HT1080 (cell line): ENCODE measurements at places on chromosomes 7 and 10. TPM values are rescaled to one million over a fixed set of nuclear protein-coding genes. Genes with fewer than 3 reads are reported as not detected.

POLR2J2 gene
- total RNA-seq, result 1.5 and 1.6 TPM in 2 replicates

DNA sequence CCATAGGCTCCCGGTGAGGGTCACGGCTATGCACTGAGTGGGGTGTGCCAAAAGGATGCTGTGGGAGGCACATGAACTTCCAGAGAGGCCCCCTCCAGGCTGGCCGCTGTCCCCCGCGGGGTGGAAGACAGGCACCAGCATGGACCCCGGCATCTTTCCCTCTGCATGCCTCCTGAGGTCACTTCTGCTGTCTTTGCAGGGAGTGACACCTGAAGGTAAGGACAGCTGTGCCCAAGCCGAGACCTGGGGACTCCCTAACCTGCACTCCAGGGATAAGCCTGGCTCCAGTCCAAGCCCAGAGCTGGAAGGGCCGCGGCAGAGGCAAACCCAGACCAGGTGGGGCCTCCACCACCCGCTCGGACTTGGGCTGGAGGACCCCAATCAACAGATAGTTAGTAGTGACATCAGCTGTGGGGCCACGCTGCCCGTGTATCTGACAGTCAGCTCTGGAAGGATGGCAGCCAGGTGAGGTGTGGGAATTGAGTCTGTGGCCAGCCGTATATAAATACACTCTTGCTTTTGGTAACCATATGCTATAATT lies 340.7 kb upstream of the MKI67 start:
- DNase-seq, result no peak

- DNase-seq, result peak; percentile 38
Measured at GRCh38 chr10:5888843-5889623, 660 bp downstream of the ANKRD16 start.

GPR146 gene
- total RNA-seq, result 1.1 and 1.9 TPM in 2 replicates

CALHM1 gene
- total RNA-seq, result not detected in 2 replicates

GRCh38 chr7:50456371-50457123 lies 6.4 kb upstream of the FIGNL1 start:
- DNase-seq, result no peak

TMEM176A gene
- not detected in 2 replicates for total RNA-seq

THSD7A gene
- not detected in 2 replicates for total RNA-seq

DNA sequence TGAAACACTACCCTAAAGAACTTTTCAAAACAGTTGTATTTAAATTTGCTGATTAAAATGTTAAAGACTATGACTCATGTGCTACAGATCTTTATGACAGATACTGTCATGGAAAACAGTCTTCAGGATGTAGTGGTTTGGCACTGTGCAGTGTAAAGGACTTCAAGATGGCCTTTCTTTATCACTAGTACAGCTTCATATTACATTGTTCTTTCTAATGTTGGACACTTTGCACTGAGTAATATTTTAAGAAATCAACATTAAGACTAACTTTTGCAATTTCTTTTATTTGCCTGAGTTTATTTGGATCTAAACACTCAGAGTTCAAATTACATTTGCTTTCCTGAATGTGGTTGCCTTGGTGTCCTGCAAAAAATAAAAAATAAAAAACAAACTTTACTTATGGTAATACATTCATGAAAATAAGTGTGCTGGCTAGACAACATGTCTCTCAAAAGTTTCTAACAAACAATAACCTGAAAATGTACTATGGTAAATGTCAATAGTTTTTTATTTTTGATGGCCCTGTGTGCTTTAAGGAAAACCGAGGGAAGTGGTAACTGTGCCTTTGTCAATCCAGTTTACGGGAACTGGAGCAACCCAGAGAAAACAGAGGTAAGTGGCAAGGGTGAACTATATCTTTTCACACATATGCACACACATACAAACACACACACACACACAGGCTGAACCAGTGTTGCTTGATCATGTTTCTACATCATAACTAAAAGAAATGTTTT lies 85.9 kb upstream of the PLXDC2 start:
- DNase-seq, result peak; percentile 52

SPDYE18 gene
- total RNA-seq, result not detected in 2 replicates

GRCh38 chr10:86254081-86254480 lies 112.5 kb downstream of the GRID1 start:
- no peak for DNase-seq

SLC26A3 gene
- total RNA-seq, result not detected in 2 replicates

GRCh38 chr7:98922392-98923187 lies 44.3 kb downstream of the TRRAP start:
- DNase-seq, result no peak

OPN4 gene
- not detected in 2 replicates for total RNA-seq

PDE6C gene
- total RNA-seq, result not detected in 2 replicates

HOXA9 gene
- 33.8 and 45.8 TPM in 2 replicates for total RNA-seq

EGR2 gene
- total RNA-seq, result not detected in 2 replicates

CDK5 gene
- total RNA-seq, result 67.8 and 70.2 TPM in 2 replicates

- no peak for DNase-seq
Measured at GRCh38 chr10:15322356-15322755, 48.7 kb downstream of the FAM171A1 start.

DNA sequence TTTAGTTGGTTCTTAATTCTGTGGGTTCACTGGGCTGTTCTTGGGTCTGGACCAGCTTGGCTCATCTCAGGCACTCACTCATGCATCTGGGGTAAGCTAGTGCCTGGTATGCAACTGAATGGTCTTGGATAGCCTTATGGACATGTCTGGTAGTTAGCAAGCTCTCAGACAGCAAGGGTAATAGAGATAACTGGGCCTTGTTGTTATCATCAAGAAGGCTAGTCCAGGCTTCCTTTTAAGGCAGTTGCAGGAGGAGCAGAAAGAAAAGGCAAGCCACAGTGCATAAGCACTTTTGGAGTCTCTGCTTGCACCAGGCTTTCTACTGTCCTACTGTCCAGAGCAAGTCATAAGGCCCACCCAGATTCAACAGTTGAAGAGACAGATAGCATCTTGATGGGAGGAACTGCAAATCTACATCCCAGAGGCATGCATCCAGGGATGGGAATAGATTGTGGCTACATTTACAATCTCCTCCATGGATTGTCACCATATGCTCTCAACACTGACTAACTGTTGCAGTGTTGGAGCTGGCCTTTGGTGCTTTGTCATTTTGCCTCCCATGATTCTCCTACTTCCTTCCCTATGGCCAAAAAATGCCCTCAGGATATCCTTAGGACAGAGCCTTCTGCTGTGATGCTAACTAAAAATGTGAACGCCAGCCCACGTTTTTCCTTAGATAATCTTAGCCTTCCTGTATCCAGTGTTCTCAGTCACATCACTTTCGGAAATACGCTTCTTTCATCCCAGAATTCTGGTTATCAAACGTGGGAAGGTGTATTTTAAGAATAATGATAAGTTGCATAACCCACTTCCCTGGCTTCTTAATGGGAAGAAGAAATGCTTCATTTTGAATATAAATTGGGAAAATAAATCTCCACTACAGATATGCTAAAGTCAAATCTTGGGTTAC lies 3.6 kb downstream of the GIMAP4 start:
- no peak for DNase-seq

GRCh38 chr7:117273325-117273724 lies 49.5 kb downstream of the WNT2 start:
- no peak for DNase-seq

ABCB1 gene
- 0.32 TPM in 1 of 2 replicates, not detected in the other for total RNA-seq

- DNase-seq, result peak; percentile 28
Measured at GRCh38 chr10:110681023-110681681, 37.0 kb downstream of the RBM20 start.

GRCh38 chr10:86979977-86980448 lies 11.7 kb downstream of the ADIRF start:
- no peak for DNase-seq

- DNase-seq, result no peak
Measured at GRCh38 chr7:18053177-18053928, 25.7 kb upstream of the PRPS1L1 start.

HMX2 gene
- total RNA-seq, result 0.06 TPM in 1 of 2 replicates, not detected in the other

BUD23 gene
- total RNA-seq, result 78.8 and 82.9 TPM in 2 replicates

GRCh38 chr7:44460325-44460724 lies 30.1 kb downstream of the NUDCD3 start:
- peak; percentile 80 for DNase-seq

WNT2 gene
- not detected in 2 replicates for total RNA-seq

DNA sequence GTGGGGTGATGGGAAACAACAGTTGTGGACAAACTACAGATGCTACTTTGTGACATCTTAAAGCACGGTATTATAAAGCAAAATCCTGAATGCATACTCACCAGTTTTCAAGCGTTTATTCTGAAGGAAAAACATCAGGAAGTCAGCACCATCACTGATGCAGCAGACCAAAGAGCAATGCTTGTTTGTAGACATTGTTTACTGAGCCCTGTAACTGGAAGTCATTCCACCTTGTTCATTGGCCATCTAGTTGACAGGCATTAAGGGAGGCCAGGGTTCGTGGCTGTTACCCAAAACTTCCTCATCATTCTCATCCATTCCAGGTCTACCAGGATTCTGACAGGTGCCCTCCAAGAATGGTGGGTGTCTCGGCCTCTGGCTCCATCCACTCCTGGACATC lies 55.3 kb upstream of the FAM204A start:
- no peak for DNase-seq

NKX1-2 gene
- total RNA-seq, result 0.05 TPM in 1 of 2 replicates, not detected in the other

DNA sequence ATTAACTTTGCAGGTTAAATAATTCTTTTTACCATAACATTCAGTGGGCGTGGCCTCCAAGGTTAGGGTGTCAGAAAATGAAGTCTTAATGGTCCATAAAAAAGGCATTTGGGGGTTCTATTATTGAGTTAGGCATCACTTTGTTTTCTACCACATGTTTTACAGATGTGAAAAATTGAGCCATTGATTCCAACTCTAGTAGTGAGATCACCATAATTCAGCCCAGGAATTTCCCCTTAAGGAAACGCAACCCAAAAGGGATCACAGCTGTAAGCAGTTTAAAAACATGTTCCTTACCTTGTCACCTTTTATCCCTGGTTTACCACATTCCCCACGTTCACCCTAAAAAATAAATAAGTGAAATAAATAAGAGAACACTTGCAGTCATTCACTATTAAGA lies 24.9 kb downstream of the COL28A1 start:
- DNase-seq, result no peak

GRCh38 chr7:30445770-30446169 lies 32.8 kb downstream of the NOD1 start:
- no peak for DNase-seq

TRPV5 gene
- not detected in 2 replicates for total RNA-seq

- no peak for DNase-seq
Measured at GRCh38 chr7:108010377-108010776, 7.4 kb upstream of the LAMB1 start.

GRCh38 chr7:5557920-5558401 lies 134.3 kb upstream of the TNRC18 start:
- DNase-seq, result no peak

SPAM1 gene
- not detected in 2 replicates for total RNA-seq

DNA sequence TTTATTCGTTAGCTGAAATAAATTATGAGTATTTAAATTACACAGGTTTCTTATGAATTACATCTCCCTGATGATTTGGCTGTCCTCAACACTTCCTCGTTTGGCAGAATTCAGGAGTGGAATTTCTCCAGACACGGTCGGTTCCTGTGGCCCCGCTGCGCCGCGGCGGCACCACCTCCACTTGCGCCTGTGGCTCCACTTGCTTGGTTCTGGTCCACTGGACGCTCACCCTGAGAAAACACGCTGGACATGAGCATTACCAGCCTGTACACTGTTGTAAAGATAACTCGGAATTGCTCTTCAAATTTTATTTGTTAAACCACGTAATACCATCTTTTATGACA lies 85.3 kb downstream of the ZNF33B start:
- no peak for DNase-seq

DNA sequence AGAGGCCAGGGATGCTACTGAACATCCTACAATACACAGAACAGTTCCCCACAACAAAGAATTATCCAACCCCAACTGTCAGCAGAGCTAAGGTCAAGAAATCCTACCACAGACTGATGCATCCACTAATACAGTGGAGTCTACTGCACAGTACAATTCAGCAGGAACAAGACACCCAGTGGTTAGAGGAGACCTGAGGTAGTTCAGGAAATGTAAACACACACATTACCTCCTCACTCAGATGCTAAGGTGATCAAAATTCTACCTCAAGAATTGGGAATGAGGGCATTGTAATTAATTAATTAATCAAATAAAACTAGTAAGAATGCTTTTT lies 91.4 kb downstream of the ZFAND4 start:
- no peak for DNase-seq

GRCh38 chr10:33822774-33823173 lies 488.3 kb upstream of the NRP1 start:
- DNase-seq, result no peak

GRCh38 chr7:25835197-25835596 lies 316.8 kb upstream of the NFE2L3 start:
- peak; percentile 61 for DNase-seq

PODXL gene
- total RNA-seq, result 111 and 131 TPM in 2 replicates

DNA sequence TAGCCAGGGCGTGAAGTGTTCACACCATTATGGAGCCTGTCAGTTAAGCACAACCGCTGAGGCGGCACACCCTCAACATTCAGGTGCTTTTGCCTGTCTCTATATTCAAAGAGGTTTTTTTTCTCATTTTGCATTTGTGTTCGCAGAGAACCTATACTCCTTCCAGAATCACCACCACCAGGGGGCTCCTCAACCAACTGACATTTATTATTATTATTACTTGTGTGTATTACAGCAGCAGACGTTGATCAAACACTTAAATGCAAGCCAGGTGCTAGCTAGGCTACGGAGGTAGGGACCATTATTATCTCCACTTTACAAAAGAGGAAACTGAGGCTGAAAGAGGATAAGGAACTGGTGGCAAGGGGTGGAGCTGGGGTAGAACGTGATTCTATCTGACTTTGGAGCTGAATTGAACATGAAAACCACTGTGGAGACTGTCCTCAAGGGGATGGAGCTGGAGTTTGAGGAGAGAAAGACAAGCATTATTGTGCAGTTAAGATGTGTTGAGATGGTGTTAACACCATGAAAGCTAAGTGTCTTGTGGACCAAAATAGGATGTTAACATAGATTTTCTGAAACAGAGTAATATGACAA lies 133.8 kb upstream of the PLXNA4 start:
- DNase-seq, result peak; percentile 24

TUBB8 gene
- total RNA-seq, result not detected in 2 replicates

DNA sequence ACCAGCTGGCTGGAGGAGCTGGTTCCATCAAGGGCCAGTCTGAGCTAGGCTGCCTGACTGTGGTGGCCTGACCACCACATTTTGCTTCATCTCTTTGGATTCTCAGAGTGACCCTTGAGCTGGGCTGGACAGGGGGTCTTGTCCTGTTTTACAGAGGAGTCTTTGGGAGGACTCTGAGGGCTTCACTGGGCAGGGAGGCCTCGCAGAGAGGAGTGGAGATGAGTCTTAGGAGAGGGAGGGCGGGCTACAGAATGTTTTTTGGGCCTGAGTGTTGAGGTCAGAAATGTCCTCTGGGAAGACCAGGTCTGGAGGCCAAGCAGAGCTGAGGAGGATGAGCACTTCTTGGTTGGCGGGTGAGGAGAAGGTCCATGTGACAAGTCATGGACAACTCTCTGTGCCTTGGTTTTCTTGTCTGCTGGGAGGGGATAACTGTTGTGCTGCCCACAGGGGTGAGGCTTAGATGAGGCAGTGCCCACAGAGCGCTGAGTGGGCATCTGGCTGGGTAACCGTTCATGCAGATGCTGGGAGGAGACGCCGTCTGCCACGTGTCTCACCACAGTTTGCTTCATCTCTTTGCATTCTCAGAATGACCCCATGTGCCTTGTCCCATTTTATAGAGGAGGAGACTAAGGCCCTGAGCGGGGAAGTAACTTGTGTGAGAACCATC lies 9.4 kb downstream of the TSPAN15 start:
- DNase-seq, result no peak

SYT15 gene
- 0.07 and 0.08 TPM in 2 replicates for total RNA-seq

FGFR2 gene
- total RNA-seq, result 0.07 TPM in 1 of 2 replicates, not detected in the other
